Caco-2 (cell line): ENCODE measurements at places on chromosomes 13 and 19.

- peak; percentile 32 for DNase-seq
These were observed 143.3 kb upstream of the IPO5 start for GRCh38 chr13:97810152-97810551.

DNA sequence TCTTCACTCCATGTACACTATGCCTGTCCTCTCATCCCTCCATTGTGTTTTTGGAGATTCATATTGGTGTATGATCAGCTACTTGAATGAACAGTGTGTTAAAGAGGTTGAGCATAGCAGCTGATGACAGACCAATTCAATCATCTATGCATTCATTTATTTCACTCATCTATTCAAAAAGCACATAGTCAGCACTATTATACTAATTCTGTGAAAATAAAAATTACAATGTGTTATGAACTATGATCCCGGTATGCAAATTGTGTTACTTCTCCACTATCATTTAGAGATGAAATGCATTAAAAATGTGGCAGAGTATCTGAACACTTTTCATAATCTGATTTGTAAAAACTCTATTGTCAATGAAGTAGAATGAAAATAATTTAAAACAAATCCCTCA lies 5.9 kb downstream of the TRPC4 start:
- no peak for DNase-seq

DNA sequence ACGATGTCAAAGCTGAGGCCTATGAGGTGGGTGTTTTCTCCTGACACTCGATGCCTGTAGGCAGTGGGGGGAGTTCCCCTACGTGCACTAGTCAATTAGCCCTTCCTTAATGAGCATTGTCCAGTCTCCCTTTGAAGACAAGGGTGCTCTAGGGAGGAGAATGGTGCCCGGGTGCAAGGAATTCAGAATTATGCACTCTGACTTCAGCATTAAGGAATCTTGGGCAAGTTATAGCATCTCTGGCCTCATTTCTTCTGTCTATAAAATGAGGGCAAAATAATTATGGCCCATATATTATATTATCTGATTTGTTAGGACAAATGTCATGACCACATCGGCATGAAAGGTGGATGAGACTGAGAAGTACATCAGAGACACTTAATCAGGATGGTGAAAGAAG lies 82.1 kb upstream of the SLC7A1 start:
- no peak for DNase-seq

- peak; percentile 52 for DNase-seq
These were observed 133.9 kb upstream of the TMTC4 start for GRCh38 chr13:100808330-100809128.

- DNase-seq: no peak
These were observed 15.0 kb upstream of the EPSTI1 start for GRCh38 chr13:43006893-43007631.

GRCh38 chr13:48490241-48490640 lies 42.6 kb downstream of the RCBTB2 start:
- no peak for DNase-seq

- DNase-seq: no peak
These were observed 4.3 kb downstream of the CTU1 start for GRCh38 chr19:51103926-51104341.

DNA sequence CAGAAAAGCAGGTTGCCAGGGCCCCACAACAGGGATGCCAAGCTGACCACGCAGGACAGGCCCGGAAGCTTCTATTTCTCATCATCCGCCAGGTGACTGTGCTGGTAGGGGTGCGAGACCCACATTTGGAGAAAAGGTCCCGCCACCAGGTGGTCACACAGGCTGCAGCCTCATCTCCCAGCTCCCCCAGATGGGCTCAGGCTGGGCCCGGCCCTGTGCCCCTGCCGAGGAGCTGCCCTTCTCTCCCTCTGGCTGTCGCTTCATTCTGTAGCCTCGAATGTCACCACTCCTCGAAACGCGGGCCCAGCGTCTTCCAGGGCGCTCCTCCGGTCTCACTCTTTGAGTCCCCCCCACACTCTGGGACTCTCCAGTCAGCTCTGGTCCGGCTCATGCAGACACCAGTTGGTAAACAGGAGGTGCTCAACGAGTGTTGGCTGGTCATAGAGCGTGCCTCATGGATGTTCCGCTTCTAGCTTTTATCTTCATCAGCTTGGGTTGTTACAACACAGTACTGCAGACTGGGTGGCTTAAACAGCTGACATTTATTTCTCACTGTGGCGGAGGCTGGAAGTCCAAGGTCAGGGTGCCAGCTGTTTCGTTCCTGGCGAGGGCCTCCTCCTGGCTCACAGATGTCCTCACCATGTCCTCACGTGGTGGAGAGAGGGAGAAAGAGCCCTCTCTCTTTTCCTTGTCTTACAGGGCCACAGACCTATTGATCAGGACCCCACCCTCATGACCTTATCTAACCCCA lies 87.1 kb downstream of the TEX29 start:
- no peak for DNase-seq

DNA sequence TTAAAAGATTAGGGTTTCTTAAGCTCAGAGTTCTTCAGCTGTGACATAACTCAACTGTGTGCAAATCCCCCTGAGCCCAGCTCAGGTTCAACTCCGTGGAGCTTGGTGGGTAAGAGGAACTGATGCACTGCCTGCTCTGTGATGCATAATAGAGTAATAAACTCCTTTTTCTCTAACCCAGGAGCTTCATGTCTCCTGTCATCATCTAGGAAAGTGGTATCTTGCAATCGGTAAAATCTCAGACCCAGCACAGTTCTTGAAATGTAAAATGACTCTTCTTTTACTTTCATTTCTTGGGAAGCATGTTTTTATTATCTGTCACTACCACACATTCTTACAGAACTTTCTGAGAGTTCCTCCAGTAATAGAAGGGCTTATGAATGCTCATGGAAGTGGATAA lies 123.8 kb upstream of the PCDH9 start:
- DNase-seq: no peak

DNA sequence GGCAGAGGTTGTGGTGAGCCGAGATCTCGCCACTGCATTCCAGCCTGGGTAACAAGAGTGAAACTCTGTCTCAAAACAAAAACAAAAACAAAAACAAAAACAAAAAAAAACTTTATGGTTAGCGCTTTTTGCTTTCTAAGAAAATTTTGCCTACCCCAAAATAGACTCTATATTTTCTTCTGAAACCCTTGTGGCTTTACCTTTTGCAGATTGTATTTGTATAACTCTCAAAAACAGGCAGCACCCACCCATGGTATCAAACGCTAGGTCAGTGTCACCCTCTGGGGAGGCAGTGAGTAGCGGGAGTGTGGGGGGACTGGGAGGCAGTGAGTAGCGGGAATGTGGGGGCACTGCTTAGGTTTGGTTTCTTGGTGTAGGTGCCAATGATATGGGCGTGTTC lies 7.5 kb upstream of the SLC39A3 start:
- no peak for DNase-seq

DNA sequence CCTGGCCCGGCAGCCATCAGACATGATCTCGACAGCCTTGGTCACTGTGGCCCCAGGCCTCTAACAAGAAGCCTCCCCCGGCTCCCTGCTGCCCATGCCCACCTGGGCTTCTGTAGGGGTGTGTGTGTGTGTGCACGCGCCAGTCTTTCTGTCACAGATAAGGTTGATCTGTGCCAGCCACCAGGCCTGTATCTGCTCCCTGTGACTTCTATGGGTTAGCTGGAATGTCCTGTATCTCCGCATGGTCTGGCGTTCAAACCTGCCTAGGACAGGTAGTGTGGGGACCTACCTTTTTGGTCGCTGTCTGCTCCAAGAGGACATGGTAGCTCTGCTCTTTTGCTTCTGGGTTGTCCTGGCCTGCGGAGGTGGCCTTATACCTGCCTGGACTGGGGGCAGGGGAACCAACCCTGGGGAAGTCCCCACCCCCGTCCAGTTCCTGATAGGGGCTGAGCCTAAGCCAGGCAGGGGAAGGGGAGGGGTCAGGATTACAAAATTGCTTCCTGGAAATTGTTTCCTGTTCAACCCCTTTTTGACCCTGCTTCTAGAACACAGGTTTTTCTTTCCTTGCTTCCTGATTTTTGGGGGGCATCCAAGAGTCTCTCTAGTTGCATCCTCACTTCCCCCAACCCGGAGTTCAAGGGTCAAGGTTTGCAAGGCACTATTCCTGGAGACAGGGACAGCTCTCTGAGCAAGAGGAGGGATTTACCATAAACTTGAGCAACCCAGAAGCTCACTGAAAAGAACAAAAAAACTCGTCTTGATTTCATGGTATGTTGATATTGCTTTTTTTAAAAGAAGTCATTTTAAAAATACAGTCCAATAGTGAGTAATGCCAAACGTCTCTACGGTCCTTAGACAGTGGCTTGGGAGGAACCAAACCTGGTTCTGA lies at the start of gene LRG1:
TSS of gene LRG1 (minus strand) at position 344 of the 889 bp plus-strand sequence. CDS start at position 321, 23 bp downstream.
- DNase-seq: peak; percentile 39

DNA sequence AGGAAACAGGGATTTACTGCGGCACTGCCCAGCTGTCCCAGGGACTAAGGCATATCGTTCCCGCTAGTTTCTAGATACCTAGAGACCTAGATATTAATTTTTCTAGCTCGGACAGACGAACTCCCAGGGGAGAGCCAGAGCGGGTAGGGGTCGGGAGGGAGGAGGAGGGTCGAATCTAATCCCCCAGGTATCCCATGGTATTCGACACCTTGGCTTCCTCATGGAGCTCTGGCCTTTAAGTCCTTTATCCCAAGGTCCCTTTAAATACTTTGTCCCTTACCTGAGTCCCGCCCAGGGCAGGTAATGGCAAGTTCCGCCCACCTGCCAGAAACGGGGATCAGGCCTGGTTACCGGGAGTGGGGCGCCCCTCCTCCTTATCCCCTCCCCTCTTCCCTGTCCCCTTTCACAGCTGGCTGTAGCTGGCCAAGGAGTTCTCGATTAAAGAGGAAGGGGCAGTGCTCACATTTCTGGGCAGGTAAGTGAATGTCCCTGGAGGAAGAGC lies at the start of gene PRRG2:
TSS of gene PRRG2 (plus strand) at position 310 of the 502 bp plus-strand sequence. CDS start 1,904 bp downstream, outside the sequence.
- peak; percentile 73 for DNase-seq

- peak; percentile 84 for DNase-seq
These were observed 17.7 kb downstream of the RFX2 start for GRCh38 chr19:6092329-6093286.

GRCh38 chr19:10245189-10245939 lies 6.7 kb upstream of the MRPL4 start:
- DNase-seq: no peak

DNA sequence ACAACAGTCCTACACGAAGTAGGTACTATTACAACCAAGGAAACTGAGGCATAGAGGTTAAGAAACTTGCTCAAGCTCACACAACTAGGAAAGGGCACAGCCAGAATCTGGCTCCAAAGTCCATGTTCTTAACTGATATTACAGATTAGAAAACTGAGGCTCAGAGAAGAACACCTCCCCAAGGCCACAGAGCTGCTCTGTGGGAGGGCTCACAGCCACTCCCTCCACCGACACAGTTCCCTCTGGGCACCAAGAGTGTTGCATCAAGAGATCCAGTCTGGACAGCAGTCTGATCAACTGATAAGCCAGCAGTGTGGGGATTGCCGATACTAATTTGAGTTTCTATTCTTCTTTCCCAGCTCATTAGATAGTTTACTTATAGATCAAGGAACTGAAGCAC lies 29.5 kb downstream of the SLC15A1 start:
- no peak for DNase-seq

GRCh38 chr13:114010401-114011101 lies 36.7 kb upstream of the C13orf46 start:
- no peak for DNase-seq
